Activated naive CD8-positive, alpha-beta T cell treated with anti-CD3 and anti-CD28 coated beads, Interleukin-2, amount 10 ng/mL, durations not matched to agents 7 days and 5 days (primary cell): ENCODE measurements at places on chromosomes 5 and 9. TPM values are rescaled to one million over a fixed set of nuclear protein-coding genes. Genes with fewer than 3 reads are reported as not detected.

Gene AMACR
- total RNA-seq = 5.9 TPM

Gene NUDT2
- 22.8 TPM for total RNA-seq

Gene GBGT1
- total RNA-seq = 4.5 TPM

Gene SLF1
- 20.4 TPM for total RNA-seq

Gene RAD1
- total RNA-seq = 27.6 TPM

Gene SHISAL2B
- total RNA-seq = not detected

Gene IL3
- not detected for total RNA-seq

Gene FGF18
- total RNA-seq = not detected

Gene RORB
- 0.03 TPM for total RNA-seq

Gene ABO
- total RNA-seq = not detected

Gene ANKDD1B
- total RNA-seq = 0.26 TPM

Gene SLC36A2
- total RNA-seq = not detected

Gene ECSCR
- total RNA-seq = not detected

Gene LIX1
- not detected for total RNA-seq

Gene SPATA31E1
- not detected for total RNA-seq

Gene CCL21
- not detected for total RNA-seq

Gene PCDHGA8
- 0.11 TPM for total RNA-seq

Gene LRRTM2
- total RNA-seq = 0.06 TPM

Gene FOXD4L4
- total RNA-seq = 0.28 TPM

Gene CCL27
- not detected for total RNA-seq

Gene TUSC1
- total RNA-seq = not detected

Gene OLFML2A
- total RNA-seq = not detected

Gene PCSK5
- 6.0 TPM for total RNA-seq

Gene PCDHB6
- not detected for total RNA-seq

Gene PSMD5
- total RNA-seq = 42.6 TPM

Gene PCDHA10
- not detected for total RNA-seq

Gene C9orf50
- total RNA-seq = not detected

Gene NR4A3
- total RNA-seq = 1.2 TPM

Gene TMEM252
- not detected for total RNA-seq

Gene NMUR2
- not detected for total RNA-seq

Gene TXNDC8
- total RNA-seq = not detected

Gene MAP3K1
- 33.4 TPM for total RNA-seq

Gene C9orf152
- not detected for total RNA-seq

Gene GRXCR2
- total RNA-seq = not detected

Gene PIP5KL1
- total RNA-seq = 1.5 TPM

Gene ADGRV1
- not detected for total RNA-seq

Gene OTULINL
- total RNA-seq = 68.4 TPM

Gene BAAT
- not detected for total RNA-seq

Gene ARL14EPL
- not detected for total RNA-seq

Gene SPACA9
- total RNA-seq = 4.1 TPM

Gene MSX2
- not detected for total RNA-seq

Gene F2RL2
- total RNA-seq = not detected

Gene CCL19
- not detected for total RNA-seq

Gene B4GALT7
- 26.2 TPM for total RNA-seq

Gene PCDHGB7
- 0.11 TPM for total RNA-seq

Gene PCDHA9
- not detected for total RNA-seq

Gene ABLIM3
- total RNA-seq = not detected

Gene MAPKAP1
- 51.5 TPM for total RNA-seq

Gene CYLC2
- total RNA-seq = not detected

Gene CD180
- 0.57 TPM for total RNA-seq
